ENCODE measurements at places on chromosomes 1 and 21.
A peak's percentile ranks its signal among the peaks of the same experiment; 100 is the strongest.

DNA sequence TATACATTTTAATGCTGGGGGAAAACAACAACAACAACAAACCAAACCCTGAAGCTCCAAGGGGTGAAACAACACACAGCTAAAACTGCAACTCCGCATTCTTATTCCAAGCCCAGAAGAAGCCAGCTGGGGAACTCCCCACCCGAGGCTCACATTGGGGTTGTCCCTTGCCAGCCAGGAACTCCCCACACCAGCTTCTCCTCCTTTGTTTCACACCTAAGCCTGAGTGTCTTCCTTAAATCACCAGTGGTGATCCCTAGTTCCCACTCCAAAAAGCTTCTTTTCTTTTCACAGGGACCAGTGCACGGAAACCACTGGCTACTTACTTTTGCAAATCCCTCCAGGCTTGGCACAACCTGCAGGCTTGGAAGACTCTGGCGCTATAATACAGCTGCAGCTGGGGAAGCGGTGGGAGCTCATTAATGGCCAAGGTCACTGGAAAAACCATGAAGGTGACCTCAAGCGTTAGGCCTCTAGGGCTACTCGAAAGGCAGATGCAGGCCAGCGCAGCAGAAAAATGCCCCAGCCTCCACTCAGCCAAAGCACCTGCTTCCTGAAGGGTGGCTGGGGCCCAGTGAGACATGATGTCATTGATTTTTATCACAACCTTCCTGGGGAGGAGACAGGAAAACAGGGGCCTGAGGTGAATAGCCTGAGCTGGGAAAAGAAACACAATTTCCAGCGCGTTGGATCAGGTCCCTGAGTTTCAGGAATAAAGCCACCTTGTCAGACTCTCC, 40.1 kb downstream of the TLR5 start:
- DNase-seq: peak; percentile 52

DNA sequence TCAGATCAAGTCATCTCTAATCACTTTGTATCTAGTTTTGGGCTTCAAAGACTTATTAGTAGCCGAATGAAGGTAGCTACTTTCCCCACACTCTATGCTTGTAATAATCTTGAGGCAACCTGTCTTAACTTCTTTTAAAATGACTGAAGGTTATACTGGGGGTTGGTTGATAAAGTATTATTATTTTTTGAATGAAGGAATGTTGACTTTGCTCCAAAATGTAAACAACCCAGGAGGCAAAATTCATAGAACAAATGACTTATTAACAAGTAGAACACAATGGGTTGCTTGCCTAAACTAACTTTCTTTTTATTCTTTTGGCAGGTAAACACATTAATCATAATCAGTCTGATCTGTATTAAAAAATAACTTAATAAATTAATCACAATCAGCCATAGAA, 440.0 kb downstream of the USP25 start:
- DNase-seq: no peak

DNA sequence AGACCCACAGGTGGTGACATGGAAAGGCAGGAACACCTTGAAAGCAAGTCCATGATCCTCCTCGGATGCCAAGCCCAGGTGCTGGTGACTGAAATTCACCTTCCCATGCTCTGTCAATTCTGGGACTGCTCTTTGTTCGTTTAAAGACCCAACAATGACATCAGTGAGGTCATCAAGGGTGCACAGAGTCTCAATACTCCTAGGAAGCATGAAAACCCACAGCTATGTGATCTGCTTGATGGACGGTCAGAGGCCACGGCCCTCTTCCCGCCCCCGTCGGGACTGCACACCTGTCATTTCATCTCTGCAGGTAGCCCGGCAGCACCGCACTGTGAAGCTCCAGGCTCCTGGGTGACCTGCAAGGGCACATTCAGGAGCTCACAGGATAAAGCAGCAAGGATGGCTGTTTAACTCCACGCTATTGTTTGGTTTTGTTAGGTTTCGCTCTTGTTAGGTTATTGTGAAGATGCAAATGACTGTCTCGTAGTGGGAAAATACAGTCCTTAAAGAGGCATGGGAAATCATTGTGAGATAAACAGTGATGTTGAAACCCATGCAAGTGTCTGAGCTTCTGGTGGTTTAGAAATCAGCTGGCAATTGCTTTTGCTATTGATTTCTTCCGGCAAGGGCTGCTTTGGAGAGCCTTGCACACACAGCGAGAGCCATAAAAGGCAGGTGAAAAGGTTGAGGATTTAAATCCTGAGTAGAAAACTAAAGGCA, 124.8 kb upstream of the AJAP1 start:
- no peak for DNase-seq

DNA sequence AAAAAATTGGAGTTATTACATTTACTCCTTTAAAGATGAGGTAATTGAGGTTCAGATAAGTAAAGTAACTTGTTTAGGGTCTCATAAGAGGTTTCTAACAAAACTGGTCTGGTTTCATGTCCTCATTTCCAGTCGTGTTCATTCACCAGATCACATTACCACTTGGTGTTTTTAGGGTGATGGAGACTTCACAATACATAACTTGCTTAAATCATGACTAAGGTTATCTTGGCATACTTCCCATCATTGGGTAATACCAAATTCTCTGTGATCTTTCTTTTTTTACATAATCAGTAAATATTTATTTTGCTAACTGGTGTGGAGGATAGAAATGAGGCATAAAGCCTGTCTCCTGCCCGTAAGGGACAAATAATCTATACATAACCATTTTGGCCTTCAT, 31.6 kb upstream of the RPTN start:
- no peak for DNase-seq

DNA sequence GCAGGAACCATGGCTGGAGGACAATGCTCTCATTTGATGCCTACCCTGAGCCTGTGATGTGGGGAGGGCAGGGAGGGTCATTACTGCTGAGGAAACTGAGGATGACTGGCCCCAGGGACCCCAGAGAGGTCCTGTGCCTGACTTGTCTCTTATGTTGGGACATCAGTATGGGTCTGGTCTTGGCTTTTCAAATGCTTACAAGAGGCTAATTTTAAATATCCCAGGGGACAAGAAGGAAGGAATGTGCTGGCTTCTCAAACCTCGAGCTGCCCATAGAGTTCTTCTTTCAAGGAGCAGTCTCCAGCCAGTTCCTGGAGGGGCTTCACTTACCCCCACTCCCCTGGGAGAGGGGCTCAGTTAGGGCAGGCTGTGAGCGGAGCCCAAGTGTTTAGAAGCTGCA, 168.2 kb downstream of the TRABD2B start:
- DNase-seq: no peak
